ENCODE measurements at places on chromosomes 13 and 19. TPM values are rescaled to one million over a fixed set of nuclear protein-coding genes. Genes with fewer than 3 reads are reported as not detected.

GRCh38 chr13:44643256-44643655 lies 67.1 kb upstream of the TSC22D1 start:
- H3K27me3 ChIP-seq, result no peaks in the 10 kb centered on the region
- H3K4me3 ChIP-seq, result no peak overlapping the region
- no peaks in the 10 kb centered on the region for H3K36me3 ChIP-seq
- no peaks in the 10 kb centered on the region for H3K4me1 ChIP-seq
- no peak for DNase-seq

GRCh38 chr13:107518292-107518691 lies 697.0 kb downstream of the LIG4 start:
- no peak overlapping the region for H3K4me3 ChIP-seq
- H3K36me3 ChIP-seq, result no peaks in the 10 kb centered on the region
- H3K27me3 ChIP-seq, result no peaks in the 10 kb centered on the region

The KLF1 gene
- polyA plus RNA-seq, result 0.19 TPM

DNA sequence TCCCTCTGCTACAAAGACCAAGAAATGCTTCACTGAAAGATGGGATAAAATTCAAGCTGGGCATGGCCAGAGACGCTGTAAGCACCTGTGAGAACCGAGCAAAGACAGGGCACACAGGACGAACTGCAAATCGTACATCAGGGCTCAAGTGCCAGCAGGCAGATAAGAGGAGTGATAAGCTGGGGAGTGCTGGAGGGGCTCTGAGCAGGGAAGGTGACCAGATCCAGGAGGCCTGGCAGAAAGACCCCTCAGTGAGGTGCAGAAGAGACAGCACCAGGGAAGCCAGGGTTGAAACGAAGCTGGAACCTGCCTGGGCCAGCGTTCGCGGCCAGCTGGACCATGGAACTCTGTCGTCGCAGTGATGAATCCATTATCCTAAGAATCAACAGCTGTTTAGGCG lies 10.2 kb downstream of the RAB20 start:
- no peak overlapping the region for H3K27ac ChIP-seq
- DNase-seq, result no peak
- no peak overlapping the region for H3K4me3 ChIP-seq
- H3K36me3 ChIP-seq, result no peaks in the 10 kb centered on the region
- H3K27me3 ChIP-seq, result no peaks in the 10 kb centered on the region
- H3K4me1 ChIP-seq, result no peaks in the 10 kb centered on the region

The SH2D3A gene
- polyA plus RNA-seq, result 12.1 TPM

The ERICH4 gene
- polyA plus RNA-seq, result not detected

DNA sequence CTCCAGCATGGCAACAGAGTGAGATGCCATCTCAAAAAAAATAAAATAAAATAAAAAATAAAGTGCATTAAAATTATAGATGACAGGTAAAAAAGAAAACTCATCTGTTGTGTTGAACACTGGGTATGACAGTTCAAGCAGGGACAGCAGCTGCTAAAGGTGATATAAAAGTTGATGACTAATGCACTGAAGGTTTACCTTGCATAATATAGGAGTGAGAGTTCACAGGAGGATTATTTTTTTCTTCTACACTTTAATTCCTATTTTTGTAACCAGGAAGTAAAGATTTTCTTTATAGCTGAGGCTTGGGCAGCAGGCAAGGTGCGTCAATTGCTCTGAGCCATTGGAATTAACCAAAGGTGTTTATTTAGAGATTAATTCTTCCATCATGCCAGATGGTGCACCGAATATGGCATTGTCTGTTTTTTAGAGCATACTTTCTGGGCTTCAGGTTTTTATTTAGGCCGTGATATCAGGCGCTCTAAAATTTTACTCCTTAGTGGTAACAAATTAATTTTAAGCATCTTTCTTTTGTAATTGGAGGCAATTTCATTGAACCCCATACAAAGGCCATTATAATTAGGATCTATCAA lies 337.0 kb upstream of the SLC10A2 start:
- no peaks in the 10 kb centered on the region for H3K4me1 ChIP-seq
- DNase-seq, result no peak
- H3K27me3 ChIP-seq, result no peaks in the 10 kb centered on the region
- no peaks in the 10 kb centered on the region for H3K36me3 ChIP-seq
- H3K27ac ChIP-seq, result no peak overlapping the region
- H3K4me3 ChIP-seq, result no peak overlapping the region

GRCh38 chr19:1929021-1929742 lies 11.8 kb upstream of the CSNK1G2 start:
- H3K4me3 ChIP-seq, result peak overlapping the region; percentile 45
- H3K4me1 ChIP-seq, result peaks cover 9% of the 10 kb centered on the region
- H3K27ac ChIP-seq, result no peak overlapping the region
- no peak for DNase-seq
- H3K36me3 ChIP-seq, result no peaks in the 10 kb centered on the region

DNA sequence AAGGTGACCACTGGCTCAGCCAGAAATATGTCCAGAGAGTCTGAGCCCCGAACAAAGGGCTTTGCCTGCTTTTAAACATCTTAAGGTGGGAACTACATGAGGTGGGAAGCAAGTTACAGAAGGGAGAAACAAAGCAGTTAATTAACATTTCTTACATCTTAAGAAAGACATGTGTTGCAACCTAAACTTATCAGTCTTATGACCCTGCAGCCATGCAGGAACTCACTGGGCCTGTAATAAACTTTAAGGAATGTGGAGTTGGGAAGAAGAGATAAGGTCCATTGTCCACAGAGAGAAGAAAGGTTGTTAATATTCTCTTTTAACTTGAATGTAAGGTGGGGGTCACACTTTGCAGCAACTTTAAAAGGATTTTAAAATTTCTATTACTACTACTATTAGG lies 46.8 kb upstream of the CYP2A7 start:
- no peaks in the 10 kb centered on the region for H3K27me3 ChIP-seq
- H3K4me1 ChIP-seq, result no peaks in the 10 kb centered on the region
- no peak for DNase-seq
- H3K36me3 ChIP-seq, result no peaks in the 10 kb centered on the region
- H3K27ac ChIP-seq, result no peak overlapping the region
- H3K4me3 ChIP-seq, result no peak overlapping the region

DNA sequence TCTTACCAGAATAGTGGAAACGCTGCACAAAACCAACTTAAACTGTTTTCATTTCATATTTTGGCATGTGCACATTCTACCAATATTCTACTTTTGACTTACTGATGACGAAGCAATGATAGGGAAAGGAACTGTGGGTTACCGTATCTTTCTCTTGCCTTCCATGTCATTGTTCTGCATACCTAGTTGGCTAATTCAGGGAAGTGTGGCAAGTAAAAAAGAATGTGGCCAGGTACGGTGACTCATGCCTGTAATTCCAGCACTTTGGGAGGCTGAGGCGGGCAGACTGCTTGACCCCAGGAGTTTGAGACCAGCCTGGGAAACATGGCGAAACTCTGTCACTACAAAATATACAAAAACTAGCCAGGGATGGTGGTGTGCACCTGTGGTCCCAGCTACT lies 108.2 kb downstream of the SIPA1L3 start:
- H3K4me1 ChIP-seq, result no peaks in the 10 kb centered on the region
- no peaks in the 10 kb centered on the region for H3K27me3 ChIP-seq

DNA sequence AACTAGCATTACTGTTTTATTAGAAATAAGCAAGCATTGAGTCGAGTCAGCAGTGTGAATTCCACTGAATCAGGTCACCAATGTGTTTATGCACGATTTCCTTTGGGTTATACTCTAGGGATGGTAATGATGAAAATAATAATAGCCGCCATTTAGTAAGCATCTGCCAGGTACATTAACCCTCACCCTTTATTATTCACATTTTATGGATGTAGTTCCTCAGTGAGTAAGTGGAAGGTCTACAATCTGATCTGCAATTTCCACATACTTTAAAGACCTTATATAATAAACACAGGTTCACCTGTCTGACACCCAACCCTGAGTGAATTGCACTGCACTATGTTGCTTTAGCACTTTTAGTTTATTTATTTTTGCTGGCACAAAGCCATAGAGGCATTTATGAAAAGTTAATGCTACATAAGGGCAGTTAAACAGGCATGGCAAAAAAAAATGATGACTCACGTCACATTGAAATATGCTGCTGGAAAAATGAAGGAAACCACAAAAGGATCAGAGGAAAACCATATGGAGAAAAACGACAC lies 122.4 kb downstream of the TRPC4 start:
- no peak overlapping the region for H3K27ac ChIP-seq
- no peaks in the 10 kb centered on the region for H3K36me3 ChIP-seq
- no peaks in the 10 kb centered on the region for H3K27me3 ChIP-seq
- H3K4me3 ChIP-seq, result no peak overlapping the region
- no peaks in the 10 kb centered on the region for H3K4me1 ChIP-seq
- DNase-seq, result no peak

DNA sequence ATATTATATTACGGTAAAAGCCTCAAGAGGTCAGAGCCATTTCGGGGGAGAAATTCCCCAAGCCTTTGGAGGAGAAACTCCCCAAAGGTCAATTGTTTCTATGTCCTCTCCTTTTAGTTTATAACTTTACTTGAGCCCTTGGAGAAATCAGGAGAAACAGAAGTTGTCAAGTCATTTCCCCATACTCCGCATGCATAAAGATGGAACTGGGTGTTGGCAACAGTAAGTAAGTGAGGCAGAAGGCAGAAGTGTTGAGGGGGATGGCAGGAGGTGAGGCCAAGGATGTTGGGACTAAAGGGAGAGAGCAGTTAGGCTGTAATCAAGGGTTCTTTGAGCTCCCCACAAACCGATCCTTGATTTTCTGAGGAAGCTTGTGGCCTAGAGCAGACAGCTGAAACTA lies 307.9 kb downstream of the ENOX1 start:
- H3K4me1 ChIP-seq, result no peaks in the 10 kb centered on the region
- no peak overlapping the region for H3K27ac ChIP-seq
- H3K4me3 ChIP-seq, result no peak overlapping the region
- DNase-seq, result no peak
- H3K27me3 ChIP-seq, result no peaks in the 10 kb centered on the region

- no peak for DNase-seq
- peaks cover 54% of the 10 kb centered on the region for H3K36me3 ChIP-seq
- H3K27me3 ChIP-seq, result no peaks in the 10 kb centered on the region
- no peak overlapping the region for H3K4me3 ChIP-seq
- H3K4me1 ChIP-seq, result no peaks in the 10 kb centered on the region
Observed at GRCh38 chr19:15250640-15250993, 18.4 kb upstream of the EPHX3 start.

Measured in GM12878 (cell line).